HL-60 (cell line): ENCODE measurements at places on chromosomes 1 and 21.

- DNase-seq = no peak
Measured at GRCh38 chr1:181674617-181675016, 191.3 kb downstream of the CACNA1E start.

- DNase-seq = no peak
Measured at GRCh38 chr21:33024201-33025103, 1.3 kb upstream of the OLIG2 start.

DNA sequence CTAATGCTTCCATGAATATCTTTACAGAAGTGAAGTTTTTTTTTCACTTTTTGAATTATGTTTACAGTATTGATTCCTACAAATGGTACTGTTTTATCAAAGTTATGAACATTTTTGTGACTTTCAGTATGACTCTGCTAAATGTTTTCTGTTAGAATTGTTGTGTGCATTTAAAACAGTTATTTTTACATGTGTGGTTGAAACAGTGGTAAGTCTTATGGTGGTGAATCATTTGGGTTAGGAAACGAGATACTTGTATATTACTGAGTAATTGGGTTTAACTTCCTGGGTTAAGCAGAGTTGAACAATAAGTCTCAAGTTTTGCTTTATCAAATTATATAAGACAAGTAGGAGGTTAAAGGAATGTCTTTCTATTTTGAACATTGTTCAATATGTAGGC is 66.8 kb downstream of the VPS13D start:
- DNase-seq = no peak

DNA sequence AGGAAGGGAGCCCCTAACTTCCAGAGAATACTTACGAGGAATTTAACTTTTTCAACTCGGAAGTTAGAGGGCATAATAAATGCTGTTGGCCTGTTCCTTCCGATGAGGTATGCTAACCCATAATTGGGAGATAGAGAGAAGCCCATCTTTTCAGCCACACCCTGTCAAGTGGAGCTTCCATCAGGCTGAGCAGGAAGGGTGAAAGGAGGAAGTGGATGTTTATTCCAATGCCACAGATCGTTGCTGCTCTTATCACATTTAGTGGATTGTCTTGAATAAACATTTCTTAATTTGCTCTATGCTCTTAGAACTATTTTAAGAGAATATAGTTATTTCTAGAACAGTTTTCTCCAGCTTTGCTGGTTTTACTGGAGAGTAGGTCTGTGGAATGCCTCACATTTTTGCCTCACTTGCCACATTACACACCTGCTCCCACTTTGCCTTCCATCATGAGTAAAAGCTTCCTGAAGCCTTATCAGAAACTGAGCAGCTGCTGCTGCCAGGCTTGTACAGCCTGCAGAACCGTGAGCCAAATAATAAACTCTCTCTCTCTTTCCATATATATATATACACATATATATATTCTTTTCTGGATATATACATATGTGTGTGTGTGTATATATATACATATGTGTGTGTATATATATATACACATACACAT is 60.0 kb upstream of the RGS21 start:
- no peak for DNase-seq

GRCh38 chr1:173771560-173771959 is 52.9 kb upstream of the DARS2 start:
- no peak for DNase-seq

GRCh38 chr1:31650161-31651088 is 5.7 kb upstream of the PEF1 start:
- DNase-seq = no peak

GRCh38 chr1:212721388-212722247 is 22.0 kb upstream of the BATF3 start:
- no peak for DNase-seq

DNA sequence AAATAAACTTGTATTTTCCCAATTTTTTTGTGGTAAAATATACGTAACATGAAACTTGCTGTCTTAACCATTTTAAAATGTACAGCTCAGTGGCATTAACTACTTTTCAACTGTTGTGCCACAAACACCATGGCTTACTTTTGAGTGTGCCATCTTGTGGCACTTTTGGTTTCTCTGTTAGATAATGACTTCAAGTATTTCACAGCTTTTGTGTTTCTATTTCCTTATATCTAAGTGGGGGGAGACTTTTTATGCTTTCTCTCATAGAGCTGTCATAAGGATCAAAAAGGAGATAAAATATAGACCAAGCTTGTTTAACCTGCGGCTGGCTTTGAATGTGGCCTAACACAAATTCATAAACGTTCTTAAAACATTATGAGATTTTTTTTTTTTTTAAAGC is 44.3 kb downstream of the CDC14A start:
- DNase-seq = no peak

DNA sequence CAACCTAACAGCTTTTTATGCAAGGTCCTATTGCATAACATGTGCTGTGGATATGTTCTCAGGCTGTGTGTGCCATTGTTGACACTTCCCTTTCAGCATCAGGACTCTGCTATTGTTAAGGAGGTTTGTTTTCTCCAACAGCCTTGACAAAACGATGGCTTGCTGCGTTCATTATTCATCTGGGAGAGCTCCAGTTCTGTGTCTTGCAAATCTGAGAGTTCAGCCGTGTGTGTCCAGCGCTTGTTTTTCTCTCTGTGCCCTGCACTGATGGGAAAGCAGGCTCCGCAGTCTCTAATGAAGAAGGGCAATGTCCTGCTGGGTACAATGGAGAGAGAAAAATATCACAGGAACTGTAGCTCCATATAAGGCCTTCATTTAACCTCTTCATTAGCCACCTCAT is 63.7 kb downstream of the CLDN17 start:
- DNase-seq = peak; percentile 26

- DNase-seq = no peak
Measured at GRCh38 chr21:42650441-42651421, 2.7 kb upstream of the PDE9A start.

DNA sequence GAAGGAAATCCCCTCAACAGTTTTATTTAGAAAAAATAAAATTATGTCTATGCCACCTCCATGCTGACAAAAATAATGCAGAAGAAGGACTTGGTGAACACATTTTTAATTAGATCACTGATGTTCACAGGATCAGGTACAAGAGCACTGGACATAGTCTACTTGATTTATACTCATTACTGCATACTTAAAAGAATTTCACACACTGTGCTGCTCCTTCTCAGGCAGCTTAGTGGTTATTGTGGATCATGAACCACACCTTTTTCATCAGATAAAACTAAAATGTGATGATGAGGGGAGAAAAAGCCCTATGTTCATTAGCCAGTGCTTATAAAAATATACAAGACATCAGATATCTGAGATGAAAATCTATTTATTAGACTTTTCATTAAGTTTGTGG is 103.3 kb upstream of the DPH5 start:
- DNase-seq = no peak

DNA sequence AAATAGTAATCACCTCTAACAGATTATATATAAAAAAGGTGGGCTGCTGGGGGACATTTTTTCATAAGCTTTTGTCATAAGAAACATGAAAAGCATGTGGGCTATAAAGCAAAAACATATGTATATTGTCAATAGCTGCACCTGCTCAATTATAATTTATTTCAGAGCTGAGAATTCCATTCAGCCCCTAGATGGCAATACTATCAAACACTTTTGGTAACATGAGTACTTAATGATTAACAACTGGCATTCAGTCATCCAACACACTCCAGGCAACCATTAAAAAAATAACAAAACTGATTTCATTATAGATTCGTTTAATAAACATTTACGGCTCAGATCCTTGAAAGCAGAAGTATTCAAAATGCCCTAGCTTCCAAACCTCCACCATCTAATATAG is 115.1 kb downstream of the KCTD3 start:
- DNase-seq = no peak

GRCh38 chr1:99672530-99673213 is 26.8 kb downstream of the PALMD start:
- DNase-seq = no peak

GRCh38 chr1:152251391-152251790 is 27.4 kb upstream of the HRNR start:
- no peak for DNase-seq

GRCh38 chr1:14627608-14628489 is 29.4 kb downstream of the KAZN start:
- no peak for DNase-seq

DNA sequence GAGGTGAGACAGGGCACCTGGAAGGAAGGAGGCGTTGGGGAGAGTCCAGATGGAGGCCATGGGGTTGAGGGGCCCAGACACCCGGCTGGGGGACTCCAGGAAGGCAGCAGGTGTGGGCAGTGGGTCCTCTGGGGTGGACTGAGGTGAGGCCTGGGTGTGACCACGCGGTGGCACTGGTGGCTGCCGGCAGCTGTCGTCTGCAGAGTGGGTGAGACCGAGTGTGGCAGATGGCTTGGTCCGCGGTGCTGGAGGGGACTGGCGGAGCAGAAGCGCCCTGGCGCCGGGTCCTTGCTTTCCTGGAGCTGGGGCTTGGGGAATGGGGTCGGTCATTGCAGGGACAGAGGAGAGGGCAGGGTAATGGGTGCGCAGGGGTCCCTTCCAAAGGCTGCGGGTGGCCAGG is 12.5 kb downstream of the AGRN start:
- peak; percentile 34 for DNase-seq

DNA sequence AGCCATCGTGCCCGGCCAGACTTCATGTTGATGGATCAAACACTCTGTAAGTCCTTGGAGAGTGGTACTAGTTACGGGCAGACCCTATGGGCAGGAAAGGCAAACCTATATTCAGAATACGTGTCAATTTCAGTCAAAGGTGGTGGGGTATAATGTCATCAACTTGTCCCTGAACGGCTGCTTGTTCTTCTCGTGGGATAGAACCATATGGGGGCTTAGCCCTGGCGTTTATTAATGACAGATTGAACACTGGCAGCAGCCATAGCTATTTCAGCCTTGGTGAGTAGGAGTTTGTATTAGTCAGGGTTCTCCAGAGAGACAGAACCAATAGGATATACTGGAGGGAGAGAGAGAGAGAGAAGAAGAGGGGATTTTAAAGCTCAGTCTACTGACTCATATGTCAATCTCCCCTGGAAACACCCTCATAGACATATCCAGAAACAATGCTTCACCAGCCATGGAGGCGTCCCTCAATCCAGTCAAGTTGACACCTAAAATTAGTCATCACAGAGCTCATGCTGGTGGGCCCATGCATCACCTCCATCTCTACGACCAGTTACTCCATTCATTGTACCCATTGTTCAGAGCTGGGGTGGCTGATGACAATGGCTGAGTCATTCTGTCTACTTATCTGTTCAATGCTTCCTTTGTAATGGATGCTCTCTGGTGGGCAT is 16.1 kb upstream of the AQP10 start:
- no peak for DNase-seq

GRCh38 chr1:117284399-117285215 is 73.9 kb upstream of the VTCN1 start:
- DNase-seq = peak; percentile 5

- peak; percentile 58 for DNase-seq
Measured at GRCh38 chr21:44792702-44793591, 8.7 kb downstream of the UBE2G2 start.

- DNase-seq = no peak
Measured at GRCh38 chr1:95257758-95258157, 23.7 kb downstream of the RWDD3 start.

- DNase-seq = no peak
Measured at GRCh38 chr1:145916745-145917144, 1.8 kb downstream of the PEX11B start.

GRCh38 chr1:67572594-67573221 is 112.3 kb upstream of the GADD45A start:
- DNase-seq = no peak
